AG10803 (cell line): ENCODE measurements at places on chromosomes 2 and 18.

DNA sequence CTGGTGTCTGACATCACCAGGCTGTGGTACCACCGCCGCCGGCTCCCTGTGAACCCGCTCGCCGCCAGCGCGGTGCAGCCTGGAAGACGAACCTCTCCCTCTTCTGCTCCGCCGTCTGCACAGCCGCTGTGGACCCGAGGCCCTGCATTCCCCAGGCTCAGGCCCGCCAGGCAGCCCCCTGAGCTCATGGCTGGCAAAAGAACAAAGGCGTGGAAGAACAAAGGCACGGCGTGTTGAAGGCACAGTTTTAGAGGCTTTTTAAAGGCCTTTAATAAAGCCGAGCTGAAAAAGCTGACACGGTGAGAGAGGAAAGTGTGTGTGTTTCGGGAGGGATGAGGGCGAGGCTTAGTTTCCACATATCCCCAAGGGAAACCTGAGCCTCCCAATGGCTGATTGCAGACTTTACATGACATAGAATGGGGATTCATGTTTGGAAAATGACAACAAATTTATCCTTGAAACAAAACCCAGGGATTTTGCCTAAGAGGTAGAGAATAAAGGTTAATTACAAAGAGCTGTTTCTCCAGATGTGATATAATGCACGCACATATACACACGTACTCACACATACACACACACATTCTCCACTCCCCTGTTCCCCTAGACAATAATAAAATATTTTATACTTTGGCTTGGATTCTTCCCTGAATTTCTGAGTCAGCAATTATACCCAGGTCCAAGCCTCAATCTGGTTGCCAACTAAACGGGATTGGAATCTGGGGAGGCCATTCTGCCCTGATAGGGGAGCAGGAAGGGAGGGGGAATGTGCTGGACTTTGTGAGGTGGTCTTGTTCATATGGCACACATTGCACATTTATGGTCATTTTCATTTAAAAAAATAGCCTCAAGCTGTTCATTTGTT is 39.7 kb downstream of the RFX8 start:
- peak; percentile 76 for DNase-seq

DNA sequence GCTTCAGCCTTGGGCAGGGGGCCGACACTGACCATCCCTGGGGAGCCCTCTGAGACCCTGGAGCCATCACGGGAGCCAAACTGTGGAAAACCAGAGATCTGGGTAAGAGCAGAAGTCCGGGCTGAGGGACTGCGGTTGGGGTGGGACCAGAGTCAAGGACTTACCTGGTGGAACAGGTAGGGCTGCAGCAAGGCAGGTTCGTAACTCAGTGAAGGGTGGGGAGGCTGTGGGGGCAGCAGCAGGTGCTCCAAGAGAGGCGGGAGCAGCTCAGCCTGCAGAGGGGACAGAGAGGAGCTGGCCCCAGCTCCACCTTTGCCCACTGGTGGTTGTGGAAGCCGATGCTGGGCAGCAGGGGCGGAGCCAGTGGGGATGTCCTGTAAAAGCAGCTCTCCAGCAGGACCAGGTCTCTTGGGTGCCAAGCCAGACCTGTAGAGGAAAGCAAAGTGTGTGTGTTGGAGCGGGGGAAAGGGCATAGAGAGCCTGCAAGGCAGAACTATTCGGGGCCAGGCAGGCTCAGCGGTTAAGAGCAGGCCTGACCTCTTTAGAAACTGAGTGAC is 6.7 kb downstream of the PTPRN start:
- DNase-seq = no peak

GRCh38 chr18:12391487-12392165 is 14.6 kb upstream of the AFG3L2 start:
- peak; percentile 66 for DNase-seq

GRCh38 chr18:66219817-66220216 is 384.1 kb downstream of the CDH19 start:
- DNase-seq = no peak

DNA sequence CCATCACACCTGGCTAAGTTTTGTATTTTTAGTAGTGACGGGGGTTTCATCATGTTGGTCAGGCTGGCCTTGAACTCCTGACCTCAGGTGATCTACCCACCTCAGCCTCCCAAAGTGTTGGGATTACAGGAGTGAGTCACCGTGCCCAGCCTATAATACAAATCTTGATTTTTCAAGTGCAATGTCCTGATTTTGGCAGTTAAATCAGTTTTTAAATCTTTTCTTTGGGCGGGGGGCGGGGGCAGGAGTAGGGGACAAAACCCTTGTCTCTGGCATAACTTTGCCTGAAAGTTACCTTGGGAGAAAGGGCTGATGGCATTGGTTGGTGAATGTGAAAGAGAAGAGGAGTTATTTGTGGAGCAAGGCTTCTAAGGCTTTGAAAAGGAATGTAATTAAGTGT is 12.3 kb downstream of the GALNT1 start:
- DNase-seq = no peak

DNA sequence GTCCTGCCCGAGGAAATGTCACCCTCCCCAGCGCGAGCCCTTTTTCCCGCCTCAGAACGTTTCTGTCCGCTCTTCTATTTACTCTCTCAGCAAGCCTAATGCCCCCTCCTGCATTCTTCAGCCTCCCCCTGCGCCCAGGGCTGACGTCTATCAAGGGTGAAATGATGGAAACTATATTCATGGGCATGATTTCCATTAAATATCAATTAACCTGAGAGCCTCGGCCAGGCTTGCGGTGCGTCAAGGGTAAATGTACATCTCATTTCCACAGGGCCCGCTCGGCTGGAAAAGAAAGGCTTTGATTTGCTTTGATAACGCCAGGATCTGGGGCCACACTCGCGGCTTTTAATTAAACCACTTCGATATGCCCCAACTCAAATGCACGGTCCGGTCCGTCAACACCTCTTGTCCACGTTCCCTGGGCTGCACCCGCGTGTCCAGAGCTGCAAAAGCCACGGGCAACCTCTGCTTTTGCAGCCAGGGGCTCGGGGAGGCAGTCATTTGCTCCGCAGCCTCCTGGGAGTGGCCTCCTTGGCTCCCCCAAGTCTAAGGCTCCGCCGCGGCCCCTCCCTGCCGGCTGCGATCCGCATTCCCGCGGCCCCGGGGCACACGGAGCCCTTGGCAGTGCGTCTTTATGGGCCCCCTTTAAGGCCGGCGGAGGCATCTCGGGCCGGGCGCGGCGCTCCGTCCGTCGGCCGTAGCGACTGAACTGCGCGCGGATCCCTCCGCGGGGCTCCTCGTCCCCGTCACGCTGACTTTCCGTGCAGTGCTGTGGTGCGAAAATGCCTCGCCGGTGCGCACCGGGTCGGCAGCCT is at the start of gene HOXD8:
Gene HOXD8 (plus strand): TSS at position 724 of the 815 bp plus-strand sequence. CDS start 662 bp downstream, outside the sequence.
- peak; percentile 96 for DNase-seq

- peak; percentile 96 for DNase-seq
Observed at GRCh38 chr2:55364189-55365055, 55.2 kb downstream of the CCDC88A start.

DNA sequence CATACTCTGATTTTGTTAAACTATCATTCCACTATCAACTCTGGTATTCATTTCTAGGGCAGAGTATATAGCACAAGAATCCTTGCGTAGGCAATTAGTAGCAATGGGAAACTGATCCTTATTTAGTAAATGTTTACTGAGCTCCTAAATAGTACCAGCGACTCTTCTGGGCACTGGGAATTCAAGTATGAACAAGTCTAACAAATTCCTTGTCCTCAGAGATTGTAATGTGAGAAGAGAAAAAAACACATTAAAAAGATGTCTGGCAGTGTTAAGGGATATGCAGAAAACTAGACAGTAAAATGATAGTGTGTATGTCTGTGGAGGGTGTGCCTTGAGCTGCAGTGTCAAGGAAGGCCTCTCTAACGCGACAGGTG is 721 bp downstream of the METTL5 start:
- no peak for DNase-seq

DNA sequence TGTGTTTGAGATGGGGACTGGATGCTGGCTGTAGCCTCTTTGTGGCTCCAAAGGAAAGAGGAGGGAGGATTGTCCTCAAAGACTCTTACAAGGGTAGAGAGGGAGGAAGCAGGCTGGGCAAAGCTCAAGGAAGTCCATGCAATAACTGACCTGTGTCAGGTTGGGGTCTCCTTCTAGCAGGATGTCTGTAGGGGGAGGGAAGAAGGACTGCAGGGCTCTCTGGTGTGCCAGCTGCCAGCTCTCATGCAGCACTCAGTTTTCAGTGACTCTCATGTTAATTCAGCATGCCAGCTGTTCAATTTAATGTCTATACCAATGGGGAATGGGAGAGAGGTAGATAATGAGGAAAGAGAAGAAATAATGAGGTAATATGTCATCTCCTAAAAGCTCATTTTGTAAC is 85.3 kb upstream of the RANBP2 start:
- DNase-seq = no peak

DNA sequence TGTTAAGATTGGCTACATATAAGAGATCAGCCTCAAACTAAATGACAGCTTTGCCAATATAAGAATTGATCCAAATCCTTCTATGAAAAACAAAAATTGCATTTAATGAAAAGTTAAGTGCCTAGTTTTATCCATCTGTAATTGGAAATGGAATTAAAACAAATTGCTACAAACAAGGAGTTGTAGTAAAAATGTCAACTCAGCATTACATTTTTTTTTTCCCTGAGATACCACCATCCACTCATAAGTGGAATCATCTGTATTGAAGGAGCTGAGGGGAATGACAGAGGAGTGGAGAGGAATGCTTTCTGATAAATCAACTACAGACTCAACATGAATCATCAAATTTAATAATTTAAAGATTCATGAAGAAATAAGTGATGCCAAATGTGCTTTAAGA is 601.8 kb downstream of the TMEM182 start:
- DNase-seq = no peak

DNA sequence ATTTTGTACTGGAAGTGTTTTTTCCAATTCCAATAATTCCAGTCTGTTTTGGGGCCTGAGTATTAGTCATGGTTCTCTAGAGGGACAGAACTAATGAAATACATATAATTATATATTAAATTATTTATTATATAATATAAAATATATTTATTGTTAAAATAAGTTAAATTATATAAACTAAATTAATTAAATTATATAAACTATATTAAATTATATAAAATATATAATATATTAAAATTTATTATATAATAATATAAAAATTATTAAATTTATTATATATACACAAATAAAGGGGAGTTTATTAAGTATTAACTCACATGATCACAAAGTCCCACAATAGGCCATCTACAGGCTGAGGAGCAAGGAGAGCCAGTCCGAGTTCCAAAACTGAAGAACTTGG is 253.4 kb upstream of the NETO1 start:
- no peak for DNase-seq

DNA sequence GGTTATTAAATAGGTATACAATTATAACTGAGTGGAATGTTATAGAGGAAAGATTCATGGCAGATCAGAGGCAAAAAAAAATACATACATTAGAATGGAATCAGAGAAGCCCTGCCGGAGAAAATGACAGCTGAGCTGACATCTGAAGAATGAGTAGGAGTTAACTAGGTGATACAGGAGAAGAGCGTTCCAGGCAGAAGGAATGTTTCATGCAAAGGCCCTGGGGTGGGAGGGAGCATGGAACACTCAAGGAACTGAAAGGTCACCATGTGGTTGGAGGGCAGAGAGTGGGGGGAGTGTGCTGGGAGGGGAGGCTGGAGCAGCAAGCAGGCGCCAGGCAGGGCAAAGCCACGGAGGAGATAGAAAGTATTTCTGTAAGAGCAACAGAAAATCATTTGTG is 31.6 kb upstream of the CDK5R2 start:
- no peak for DNase-seq

DNA sequence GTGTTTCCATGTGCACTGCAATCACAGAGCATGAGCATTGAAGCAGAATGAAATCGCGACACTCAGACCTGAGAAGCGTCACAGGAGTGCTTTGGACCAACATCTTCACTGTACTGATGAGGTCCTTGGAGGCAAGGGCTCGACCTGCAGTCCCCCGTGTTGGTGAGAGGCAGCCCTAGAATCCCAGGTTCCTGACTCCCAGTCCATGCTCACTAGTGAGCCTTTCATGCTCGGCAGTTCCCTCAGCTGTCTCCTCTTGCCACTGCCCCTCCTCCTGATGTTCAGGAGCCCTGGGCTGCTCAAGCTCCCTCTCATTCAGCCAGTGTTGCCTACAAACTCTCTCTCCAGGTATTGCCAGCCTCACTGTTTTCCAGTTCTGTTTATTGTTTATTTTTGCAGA is 291.4 kb downstream of the DYSF start:
- no peak for DNase-seq

DNA sequence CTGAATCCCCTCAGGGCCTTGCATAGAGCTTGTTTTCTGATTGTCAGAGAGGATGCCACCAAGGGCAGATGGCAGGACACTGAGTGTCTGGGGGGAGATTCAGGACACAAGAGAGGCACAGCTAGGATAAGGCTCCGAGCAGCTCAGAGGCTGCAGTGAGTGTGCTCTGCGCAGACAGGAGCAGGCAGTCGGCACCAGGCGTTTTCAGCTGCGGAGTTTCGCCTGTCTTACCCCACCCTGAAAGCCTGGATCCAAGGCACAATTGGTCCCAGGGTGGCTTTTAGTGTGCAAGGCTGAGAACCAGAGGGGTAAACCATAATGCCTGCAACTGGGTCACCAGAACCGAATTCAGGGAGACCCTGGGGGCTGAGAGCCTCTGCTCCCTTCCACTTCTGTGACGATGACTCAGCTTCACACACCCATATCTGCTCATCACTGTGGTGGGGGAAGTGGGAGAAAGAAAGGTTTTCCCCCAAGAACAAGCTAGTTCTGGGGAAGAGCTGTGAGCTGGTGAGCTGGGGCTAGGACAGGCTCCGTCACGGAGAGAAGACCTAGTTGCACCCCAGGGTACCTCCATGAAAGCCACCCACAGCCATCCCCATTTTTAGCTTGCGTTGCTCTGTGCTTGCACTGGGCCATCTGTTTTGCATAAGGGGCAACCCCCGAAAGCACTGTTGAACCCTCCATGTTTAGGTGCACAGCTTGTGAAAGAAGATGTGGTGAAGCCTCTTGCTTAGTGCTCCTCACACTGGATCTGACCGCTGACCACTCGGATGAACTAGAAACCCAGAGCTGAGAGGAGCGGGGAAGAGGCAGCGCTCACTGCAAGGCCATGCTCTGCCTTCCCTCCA is 173.7 kb downstream of the CELF4 start:
- DNase-seq = no peak

- DNase-seq = no peak
Observed at GRCh38 chr2:64768491-64769005, 114.8 kb upstream of the SERTAD2 start.

- DNase-seq = peak; percentile 74
Observed at GRCh38 chr2:38115216-38116032, 39.5 kb upstream of the CYP1B1 start.

- DNase-seq = peak; percentile 70
Observed at GRCh38 chr2:233426619-233427342, 72.5 kb downstream of the DGKD start.

GRCh38 chr2:119233326-119234020 is 9.8 kb downstream of the STEAP3 start:
- DNase-seq = peak; percentile 52

GRCh38 chr2:240918258-240919091 is 12.3 kb downstream of the CROCC2 start:
- no peak for DNase-seq
